ENCODE measurements at places on chromosomes 16 and 17. TPM values are rescaled to one million over a fixed set of nuclear protein-coding genes. Genes with fewer than 3 reads are reported as not detected.

Gene CD7
- 0.34 TPM for polyA plus RNA-seq

- DNase-seq: no peak
Measured at GRCh38 chr17:42508426-42509165, 27.4 kb upstream of the NAGLU start.

GRCh38 chr16:19968891-19969683 is 84.4 kb upstream of the GPRC5B start:
- no peak for DNase-seq

DNA sequence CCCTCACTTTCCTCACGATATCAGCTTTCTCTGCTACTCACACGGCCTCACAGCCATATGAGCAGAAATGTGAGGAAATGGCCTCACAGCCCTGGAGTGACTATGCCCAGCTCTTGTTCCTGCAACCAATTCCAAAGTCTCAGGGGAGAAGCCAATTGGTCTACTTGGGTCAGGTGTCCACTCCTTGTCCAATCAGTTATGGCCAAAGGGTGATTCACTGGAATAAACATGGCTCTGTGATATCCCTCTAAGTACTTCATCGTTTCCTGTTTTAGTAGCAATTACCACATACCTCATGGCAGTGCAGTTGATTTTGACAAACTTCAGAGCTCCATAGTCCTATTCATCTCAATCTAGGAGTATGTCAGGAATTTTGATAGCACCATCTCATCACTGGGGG is 195.4 kb downstream of the KATNIP start:
- no peak for DNase-seq

- no peak for DNase-seq
Measured at GRCh38 chr16:54928016-54928356, 2.7 kb upstream of the IRX5 start.

GRCh38 chr16:11546608-11547061 is 40.1 kb downstream of the LITAF start:
- no peak for DNase-seq

GRCh38 chr17:42358434-42358833 is 29.8 kb downstream of the STAT3 start:
- no peak for DNase-seq

DNA sequence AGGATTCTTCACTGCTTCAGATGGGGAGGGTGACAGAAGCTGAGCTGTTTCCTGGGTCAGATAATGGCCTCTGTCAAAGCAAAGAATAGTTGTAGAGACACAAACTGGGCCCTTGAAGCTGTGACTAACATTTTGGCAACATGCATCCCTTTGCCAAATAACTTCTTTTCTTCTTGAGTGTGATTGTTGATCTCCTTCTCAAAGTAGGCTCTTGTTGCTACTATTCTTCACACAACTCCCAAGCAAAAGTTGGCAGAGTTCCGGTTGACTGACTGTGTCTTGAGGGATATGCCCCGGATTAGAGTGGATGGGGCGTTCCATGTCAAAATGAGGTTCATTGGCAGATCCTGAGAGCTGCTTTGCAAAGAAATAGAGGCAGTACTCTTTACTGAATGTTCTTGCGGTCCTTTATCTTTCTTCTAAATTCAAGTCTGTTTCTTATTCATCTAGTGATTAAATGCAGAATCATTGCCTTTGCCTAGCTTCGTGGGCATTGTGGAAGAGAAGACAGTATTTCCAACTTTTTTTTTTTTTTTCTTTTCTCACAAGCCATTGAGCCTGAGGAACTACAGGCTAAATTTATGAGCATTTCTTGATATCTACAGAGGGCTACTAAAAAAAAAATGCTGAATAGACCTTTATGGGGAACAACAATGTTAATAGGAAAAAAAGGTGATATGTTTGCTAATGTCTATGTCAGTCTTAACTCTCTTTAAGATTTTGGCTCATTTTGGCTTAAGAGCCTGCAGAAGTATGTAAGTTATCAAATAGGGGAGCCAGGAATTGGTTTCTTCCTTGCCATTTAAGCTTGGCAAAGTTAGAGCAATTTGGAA is 5.8 kb downstream of the WIPF2 start:
- DNase-seq: no peak

- DNase-seq: no peak
Measured at GRCh38 chr17:917941-918740, 61.4 kb downstream of the NXN start.
